Activated CD8-positive, alpha-beta memory T cell treated with anti-CD3 and anti-CD28 coated beads, Interleukin-2, amount 10 ng/mL, durations not matched to agents 7 days and 5 days (primary cell): ENCODE measurements at places on chromosomes 3 and 15. TPM values are rescaled to one million over a fixed set of nuclear protein-coding genes. Genes with fewer than 3 reads are reported as not detected.

DNA sequence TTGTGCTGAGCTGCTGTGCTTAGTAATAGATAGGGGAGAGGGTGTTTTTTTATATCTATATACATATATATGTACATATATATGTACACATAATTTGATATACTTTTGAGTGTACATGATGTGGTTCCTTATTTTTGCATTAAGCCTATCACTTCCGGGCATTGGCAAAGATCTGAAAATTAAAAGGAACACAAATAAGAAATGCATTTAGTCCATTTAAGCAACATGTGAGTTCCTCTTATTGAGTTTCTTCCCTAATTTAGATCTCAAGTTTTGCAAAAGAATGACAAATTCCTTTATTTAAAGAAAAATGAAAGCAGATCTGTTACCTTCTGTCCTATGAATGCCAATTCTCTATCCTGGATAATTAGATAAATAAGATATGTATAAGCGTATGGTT lies 435.1 kb downstream of the LPP start:
- no peak overlapping the region for H3K27ac ChIP-seq
- no peak overlapping the region for H3K4me3 ChIP-seq
- DNase-seq = no peak
- H3K36me3 ChIP-seq = no peaks in the 10 kb centered on the region
- H3K27me3 ChIP-seq = no peaks in the 10 kb centered on the region

DNA sequence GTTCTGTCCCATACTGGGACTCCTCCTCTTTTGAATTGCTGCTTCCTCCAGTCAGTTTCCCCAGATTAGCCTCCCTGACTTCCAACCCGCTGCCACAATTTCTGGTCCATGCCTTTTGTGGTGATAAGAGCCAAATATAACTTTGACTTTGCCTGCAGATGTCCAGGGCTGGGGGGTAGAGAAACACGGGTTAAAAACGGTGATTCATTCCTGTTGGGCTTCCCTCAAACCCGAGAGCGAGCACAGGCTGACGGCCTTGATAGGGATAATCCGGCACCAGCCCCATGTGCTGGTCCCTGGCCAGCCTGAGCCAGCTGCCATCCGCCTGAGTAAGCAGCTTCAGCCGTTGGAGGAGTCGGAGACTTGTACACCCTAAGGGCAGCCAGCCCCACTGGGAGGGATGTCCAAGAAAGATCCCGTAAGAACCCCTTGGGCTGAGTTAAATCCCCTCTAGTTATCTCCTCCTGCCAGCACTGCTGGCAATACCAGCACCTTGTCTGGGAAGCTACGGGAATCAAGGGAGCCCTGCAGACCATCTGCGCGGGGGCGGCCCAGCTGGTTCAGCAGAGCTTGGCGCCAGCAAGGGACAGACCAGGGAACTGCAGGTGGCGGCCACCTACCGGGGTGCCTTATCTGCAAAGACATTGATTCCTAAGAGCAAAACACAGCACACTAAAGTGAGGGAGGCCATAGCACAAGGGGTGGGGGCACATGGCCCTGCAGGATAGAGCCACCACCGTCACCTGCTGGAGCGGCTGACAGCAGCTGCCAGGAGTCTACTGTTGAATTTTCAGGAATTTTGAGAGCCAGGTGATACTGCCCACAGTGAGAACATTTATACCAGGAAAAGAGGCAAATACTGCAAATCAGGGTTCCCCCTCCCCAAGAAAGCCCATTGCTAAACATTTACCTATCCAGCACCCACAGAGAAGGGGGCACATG lies 18.1 kb downstream of the CSPG4 start:
- DNase-seq = no peak
- no peak overlapping the region for H3K4me3 ChIP-seq
- peaks cover 9% of the 10 kb centered on the region for H3K27me3 ChIP-seq
- H3K4me1 ChIP-seq = peaks cover 27% of the 10 kb centered on the region

- H3K27me3 ChIP-seq = peaks cover 6% of the 10 kb centered on the region
- peaks cover 2% of the 10 kb centered on the region for H3K36me3 ChIP-seq
- no peak overlapping the region for H3K27ac ChIP-seq
- no peak overlapping the region for H3K4me3 ChIP-seq
These were observed 34.2 kb downstream of the TXNRD3 start for GRCh38 chr3:126620738-126621137.

GRCh38 chr3:97009427-97010019 lies 195.1 kb downstream of the EPHA6 start:
- H3K4me1 ChIP-seq = no peaks in the 10 kb centered on the region
- no peak overlapping the region for H3K4me3 ChIP-seq
- no peak for DNase-seq
- no peak overlapping the region for H3K27ac ChIP-seq
- H3K27me3 ChIP-seq = no peaks in the 10 kb centered on the region
- H3K36me3 ChIP-seq = no peaks in the 10 kb centered on the region

- peaks cover 7% of the 10 kb centered on the region for H3K27me3 ChIP-seq
- no peaks in the 10 kb centered on the region for H3K36me3 ChIP-seq
- no peak overlapping the region for H3K27ac ChIP-seq
- no peaks in the 10 kb centered on the region for H3K4me1 ChIP-seq
These were observed 216.0 kb downstream of the TLE3 start for GRCh38 chr15:69881766-69882165.

The PEX11A gene
- total RNA-seq = 2.2 TPM

The GOLGA6A gene
- not detected for total RNA-seq

DNA sequence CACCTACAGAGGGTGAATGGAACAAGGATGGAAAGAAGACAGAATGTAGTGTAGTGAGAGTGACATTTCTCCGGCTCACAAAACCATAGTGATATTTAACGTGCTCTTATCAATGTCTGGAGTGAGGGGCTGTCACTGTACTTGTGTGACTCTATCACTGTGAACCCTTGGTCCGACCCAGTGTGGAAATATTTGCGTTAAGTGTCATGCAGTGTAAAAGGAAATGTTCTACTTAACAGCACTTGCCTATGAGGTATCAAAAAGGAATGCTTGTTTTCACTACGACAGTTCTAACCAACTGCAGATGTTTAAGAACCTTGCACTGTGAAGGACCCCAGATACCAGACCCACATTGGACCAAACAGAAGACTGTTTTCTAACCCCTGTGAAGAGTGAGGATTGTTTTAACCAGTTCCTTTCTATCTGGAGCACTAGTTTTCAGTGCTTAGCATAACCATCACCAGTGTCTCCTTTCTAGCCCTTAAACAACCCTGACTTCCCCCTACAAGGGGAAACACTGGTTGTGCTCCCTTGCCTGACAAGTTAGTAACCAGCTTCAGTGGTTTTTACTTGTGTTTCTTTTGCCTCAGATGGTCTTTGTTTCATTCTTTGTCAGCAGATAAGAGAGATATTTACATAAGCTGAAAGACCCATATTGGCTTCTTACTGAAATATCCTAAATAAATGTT lies 144.7 kb upstream of the ABHD17C start:
- no peak overlapping the region for H3K27ac ChIP-seq
- H3K4me3 ChIP-seq = no peak overlapping the region
- no peak for DNase-seq
- peaks cover 11% of the 10 kb centered on the region for H3K4me1 ChIP-seq
- H3K36me3 ChIP-seq = no peaks in the 10 kb centered on the region

DNA sequence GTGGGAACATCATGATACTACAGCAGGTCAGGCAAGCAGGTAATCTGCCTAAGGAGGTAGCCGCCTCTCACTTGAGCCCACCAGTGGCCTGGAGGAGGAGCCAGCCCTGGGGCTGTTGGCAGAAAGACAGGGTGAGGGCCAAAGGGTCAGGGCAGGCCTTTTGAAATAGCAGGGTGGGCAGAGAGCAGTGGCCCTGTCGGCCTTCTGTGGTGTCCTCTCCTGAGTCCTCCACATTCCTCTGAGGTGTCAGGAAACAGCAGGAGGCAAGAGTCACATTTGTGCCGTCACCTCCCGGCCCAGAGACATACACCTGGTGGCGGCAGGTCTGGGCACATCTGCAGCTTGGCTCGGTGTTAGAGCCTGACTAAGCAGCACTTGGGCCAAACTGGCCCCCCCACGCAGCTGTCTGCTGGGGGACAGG lies 3.9 kb upstream of the BNC1 start:
- no peak overlapping the region for H3K27ac ChIP-seq
- H3K4me1 ChIP-seq = peaks cover 4% of the 10 kb centered on the region
- peaks cover 49% of the 10 kb centered on the region for H3K27me3 ChIP-seq

The COL7A1 gene
- total RNA-seq = 1.1 TPM

DNA sequence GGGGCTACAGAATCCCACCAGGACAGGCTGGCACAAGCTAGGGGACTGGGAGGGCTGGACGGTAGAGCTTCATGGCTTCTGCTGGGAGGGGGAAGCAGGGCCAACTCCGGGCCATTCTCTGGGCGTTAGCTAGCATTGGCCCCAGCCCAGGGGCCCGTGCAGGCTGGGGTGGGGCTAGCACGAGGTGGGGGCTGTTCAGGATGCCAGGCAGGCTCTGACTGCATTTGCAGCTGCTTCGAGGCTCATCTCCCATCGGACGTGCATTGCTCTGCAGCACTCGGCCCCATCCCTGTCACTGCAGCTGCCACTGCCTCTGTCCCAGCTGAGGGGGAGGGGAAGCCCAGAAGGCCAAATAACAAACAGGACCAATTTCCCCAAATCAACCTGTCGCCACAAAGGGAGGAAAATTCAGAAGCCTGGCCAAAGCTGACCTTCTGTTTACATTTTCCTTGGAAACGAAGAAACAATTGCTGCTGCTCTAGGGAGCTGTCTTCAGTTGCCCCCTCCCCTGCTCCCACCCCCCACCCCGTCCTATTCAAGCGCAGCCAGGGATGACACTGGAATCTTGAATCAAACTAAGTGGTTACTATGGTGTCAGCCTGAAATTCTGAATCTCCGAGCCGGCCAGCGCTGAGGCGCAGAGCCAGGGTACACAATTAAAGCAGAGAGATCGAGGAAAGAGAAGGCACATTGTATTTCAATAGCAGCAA lies 138.8 kb upstream of the PRR20G start:
- no peak overlapping the region for H3K27ac ChIP-seq
- H3K36me3 ChIP-seq = no peaks in the 10 kb centered on the region
- H3K27me3 ChIP-seq = peaks cover 38% of the 10 kb centered on the region

DNA sequence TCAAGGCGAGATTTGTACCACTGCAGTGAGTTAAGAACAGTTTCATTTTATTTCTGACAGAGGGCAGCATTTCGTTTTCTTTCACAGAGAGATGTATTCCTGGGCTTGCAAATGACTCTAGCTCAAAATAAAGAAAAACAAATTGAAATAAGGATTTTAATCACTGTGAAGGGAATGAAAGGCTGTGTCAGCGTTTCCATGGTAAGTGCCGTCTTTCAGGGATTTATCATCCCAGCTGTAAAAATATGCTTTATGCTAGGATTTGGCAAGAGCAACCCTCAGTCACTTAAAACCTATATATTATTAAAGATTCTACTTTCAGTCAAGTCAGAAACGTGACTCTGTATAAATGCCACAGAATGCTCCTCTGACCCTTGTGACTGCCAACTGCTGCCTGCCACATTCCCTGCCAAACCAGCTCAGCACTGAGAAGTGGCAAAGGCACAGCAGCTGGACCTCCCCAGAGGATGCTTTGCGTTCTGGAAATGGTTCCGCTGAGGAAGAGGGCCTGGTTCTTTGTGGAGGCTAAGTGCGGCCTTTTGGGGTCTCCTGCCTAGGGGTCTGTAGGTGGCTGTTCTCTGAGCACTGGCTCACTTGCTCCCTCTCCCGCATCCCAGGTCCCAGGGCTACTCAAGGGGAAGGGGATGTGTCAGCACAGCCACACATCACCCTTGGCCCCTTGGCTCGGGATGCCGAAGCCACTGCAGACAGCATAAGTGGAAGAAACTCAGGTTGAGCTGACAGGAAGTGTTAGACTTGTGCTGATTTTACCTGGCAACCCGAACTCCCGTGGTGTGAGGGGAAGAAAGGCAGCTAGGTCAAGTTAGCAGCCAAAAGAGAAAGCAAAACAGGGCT lies 56.6 kb upstream of the POMGNT2 start:
- H3K4me3 ChIP-seq = peak overlapping the region; percentile 62
- DNase-seq = peak; percentile 78
- H3K27me3 ChIP-seq = no peaks in the 10 kb centered on the region

GRCh38 chr3:155504682-155505081 lies 211.2 kb upstream of the STRIT1 start:
- no peak for DNase-seq
- no peaks in the 10 kb centered on the region for H3K36me3 ChIP-seq

GRCh38 chr3:72633534-72633933 lies 214.7 kb downstream of the SHQ1 start:
- peaks cover 9% of the 10 kb centered on the region for H3K36me3 ChIP-seq
- DNase-seq = peak; percentile 43
- H3K27me3 ChIP-seq = no peaks in the 10 kb centered on the region
- peaks cover 44% of the 10 kb centered on the region for H3K4me1 ChIP-seq
- H3K4me3 ChIP-seq = no peak overlapping the region

The GLDN gene
- total RNA-seq = not detected

The GOLGA6L4 gene
- total RNA-seq = 3.6 TPM

- H3K27ac ChIP-seq = no peak overlapping the region
- H3K27me3 ChIP-seq = peaks cover 9% of the 10 kb centered on the region
- H3K36me3 ChIP-seq = no peaks in the 10 kb centered on the region
- DNase-seq = no peak
- H3K4me1 ChIP-seq = no peaks in the 10 kb centered on the region
These were observed 19.2 kb downstream of the PLD1 start for GRCh38 chr3:171790898-171791691.

The TRH gene
- not detected for total RNA-seq

The ADAMTS17 gene
- 1.9 TPM for total RNA-seq

The ROBO1 gene
- 0.32 TPM for total RNA-seq
